SJCRH30 (cell line): ENCODE measurements at places on chromosomes 12 and 14.
A peak's percentile ranks its signal among the peaks of the same experiment; 100 is the strongest.

DNA sequence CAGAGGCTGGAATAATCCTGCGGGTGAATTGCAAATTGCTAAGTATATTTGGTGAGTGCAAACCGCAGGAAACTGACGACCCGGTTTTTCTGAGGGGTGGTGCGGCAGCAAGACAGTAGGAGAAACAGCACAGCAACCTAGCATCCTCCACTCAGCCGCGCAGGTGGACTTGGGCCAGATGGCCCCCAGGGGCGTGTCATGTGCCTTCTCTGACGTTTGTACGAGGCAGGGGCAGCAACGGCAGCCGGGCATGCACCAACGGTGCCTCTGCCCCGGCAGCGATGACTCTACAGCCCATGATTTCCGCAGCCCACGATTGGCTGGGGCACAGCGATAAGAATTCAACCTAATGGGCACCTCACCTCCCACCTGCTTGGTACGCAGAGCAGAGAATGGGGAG lies 11.1 kb upstream of the CLEC2A start:
- H3K27me3 ChIP-seq = 0 out of 2 replicates have a peak, but pooled peaks cover 4% of the 10 kb centered on the region
- no peak overlapping the region for H3K27ac ChIP-seq
- no peaks in the 10 kb centered on the region for H3K36me3 ChIP-seq
- no peaks in the 10 kb centered on the region for H3K4me1 ChIP-seq

DNA sequence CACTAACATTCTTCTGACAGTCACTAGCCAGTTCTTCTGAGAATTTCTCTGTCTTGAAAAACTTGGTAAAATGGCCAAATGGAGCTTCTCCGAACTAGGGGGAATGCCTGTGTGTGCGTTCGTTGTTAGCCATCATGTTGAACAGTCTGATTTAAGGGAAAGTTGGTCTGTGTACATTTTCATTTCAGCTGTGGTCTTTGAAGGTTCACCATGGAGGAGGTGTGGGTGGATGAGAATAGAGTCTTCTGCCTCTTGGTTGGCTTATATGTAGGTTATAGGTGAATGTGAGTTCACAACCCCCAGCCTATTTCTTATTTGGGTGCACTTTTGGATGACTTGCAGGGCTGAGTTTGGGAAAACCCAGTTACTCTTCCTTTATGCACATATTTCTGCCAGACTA lies 12.9 kb downstream of the ETV6 start:
- H3K27me3 ChIP-seq = no peaks in the 10 kb centered on the region
- DNase-seq = no peak
- H3K36me3 ChIP-seq = no peaks in the 10 kb centered on the region
- H3K4me3 ChIP-seq = no peak overlapping the region
- no peak overlapping the region for H3K27ac ChIP-seq
- H3K4me1 ChIP-seq = peaks cover 13% of the 10 kb centered on the region

- H3K4me3 ChIP-seq = no peak within 1 kb of the TSS
- no peaks in the 10 kb centered on the region for H3K27me3 ChIP-seq
- H3K36me3 ChIP-seq = no peaks in the 10 kb centered on the region
- peaks cover 4% of the 10 kb centered on the region; the same call in 1 of the 2 replicates for H3K4me1 ChIP-seq
- H3K27ac ChIP-seq = no peak within 1 kb of the TSS
Measured at GRCh38 chr14:39233680-39234326, at the start of gene MIA2. MIA2 (plus strand) TSS chr14:39233915; CDS start chr14:39234115, 200 bp downstream.

GRCh38 chr14:95499354-95499750 lies 17.1 kb downstream of the SYNE3 start:
- no peak overlapping the region for H3K4me3 ChIP-seq
- no peak for DNase-seq
- H3K36me3 ChIP-seq = peaks cover 8% of the 10 kb centered on the region
- peaks cover 55% of the 10 kb centered on the region for H3K4me1 ChIP-seq
- no peaks in the 10 kb centered on the region for H3K27me3 ChIP-seq

- no peaks in the 10 kb centered on the region for H3K36me3 ChIP-seq
- H3K4me3 ChIP-seq = no peak overlapping the region
- H3K4me1 ChIP-seq = peaks cover 42% of the 10 kb centered on the region
- DNase-seq = peak; percentile 71
Measured at GRCh38 chr12:62919838-62920237, 15.1 kb downstream of the PPM1H start.

DNA sequence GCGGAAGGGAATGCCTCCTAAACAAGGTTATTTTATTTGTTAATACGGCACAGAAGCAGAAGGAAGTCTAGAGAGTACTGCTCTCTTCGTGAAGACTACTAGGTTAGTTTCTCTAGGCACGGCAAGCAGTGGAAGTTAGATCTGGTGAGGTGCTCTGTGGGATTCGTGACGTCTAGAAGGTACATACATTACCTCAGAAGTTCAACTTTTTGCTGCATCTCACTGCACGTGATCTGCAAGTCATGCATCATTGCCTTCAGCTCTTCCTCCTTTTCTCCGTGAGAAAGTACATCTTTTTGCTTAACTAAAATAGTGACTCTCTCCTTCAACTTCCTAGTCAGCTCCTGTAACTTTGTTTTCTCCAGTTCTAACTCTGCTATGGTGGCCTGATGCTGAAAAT lies 74.7 kb downstream of the NIN start:
- H3K4me1 ChIP-seq = no peaks in the 10 kb centered on the region
- H3K4me3 ChIP-seq = no peak overlapping the region
- H3K36me3 ChIP-seq = peaks cover 32% of the 10 kb centered on the region
- no peaks in the 10 kb centered on the region for H3K27me3 ChIP-seq

- DNase-seq = no peak
- H3K4me3 ChIP-seq = no peak overlapping the region
- H3K27ac ChIP-seq = no peak overlapping the region
- H3K36me3 ChIP-seq = no peaks in the 10 kb centered on the region; the same call in 1 of the 2 replicates
- H3K27me3 ChIP-seq = no peaks in the 10 kb centered on the region
Measured at GRCh38 chr12:15977999-15978951, 67.1 kb downstream of the DERA start.

DNA sequence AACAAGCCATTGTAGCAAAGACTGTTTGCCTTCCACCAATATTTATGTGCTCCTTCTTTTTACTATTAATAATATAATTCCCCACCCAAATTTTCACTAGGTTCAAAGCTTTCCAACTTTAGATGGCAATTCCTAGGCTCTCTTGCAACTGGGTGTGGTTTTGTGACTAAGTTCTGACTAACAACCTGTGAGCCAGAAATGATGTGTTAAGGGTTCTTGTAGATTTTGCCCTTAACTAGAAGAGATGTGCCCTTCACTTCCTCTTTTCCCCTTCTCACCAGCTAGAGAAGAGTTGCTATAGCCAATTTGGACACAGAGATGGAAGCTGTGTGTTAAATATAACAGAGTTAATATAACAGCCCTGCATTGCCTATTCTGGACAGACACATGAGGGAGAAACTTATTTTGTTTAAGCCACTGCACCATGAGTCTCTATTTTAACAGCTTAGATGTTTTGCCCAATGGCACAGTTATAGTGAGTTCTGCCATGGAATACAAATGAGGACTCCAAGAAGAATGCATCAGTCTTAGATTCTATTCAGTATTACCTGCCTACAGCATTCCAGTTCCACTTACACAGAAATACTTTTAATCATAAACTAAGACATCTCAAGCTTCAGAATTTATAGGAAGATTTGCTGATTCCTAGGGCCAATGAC lies 216.2 kb downstream of the DUSP6 start:
- H3K4me3 ChIP-seq = no peak overlapping the region
- no peak for DNase-seq
- peaks cover 14% of the 10 kb centered on the region for H3K4me1 ChIP-seq
- H3K27ac ChIP-seq = no peak overlapping the region
- no peaks in the 10 kb centered on the region for H3K36me3 ChIP-seq
- H3K27me3 ChIP-seq = no peaks in the 10 kb centered on the region

- no peaks in the 10 kb centered on the region for H3K27me3 ChIP-seq
- H3K4me1 ChIP-seq = peaks cover 44% of the 10 kb centered on the region
- H3K4me3 ChIP-seq = no peak overlapping the region
- DNase-seq = no peak
Measured at GRCh38 chr14:32414808-32415255, 85.7 kb downstream of the AKAP6 start.

GRCh38 chr12:52018433-52019112 lies 11.8 kb downstream of the TAMALIN start:
- peaks cover 2% of the 10 kb centered on the region; the same call in 1 of the 2 replicates for H3K36me3 ChIP-seq
- H3K4me1 ChIP-seq = peaks cover 5% of the 10 kb centered on the region; the same call in 1 of the 2 replicates
- H3K27ac ChIP-seq = no peak overlapping the region
- H3K27me3 ChIP-seq = peaks cover 5% of the 10 kb centered on the region
